Myometrial cell (primary cell): ENCODE measurements at places on chromosomes 5 and 9. TPM values are rescaled to one million over a fixed set of nuclear protein-coding genes. Genes with fewer than 3 reads are reported as not detected.

Gene F2RL2
- 0.58 and 1.8 TPM in 2 replicates for total RNA-seq

Gene PCDHA9
- not detected in 2 replicates for total RNA-seq

Gene PRDM9
- not detected in 2 replicates for total RNA-seq

Gene SHISAL2B
- total RNA-seq = not detected in 2 replicates

Gene GPSM1
- 69.5 and 81.3 TPM in 2 replicates for total RNA-seq
